ENCODE measurements at places on chromosomes 2 and 18.

DNA sequence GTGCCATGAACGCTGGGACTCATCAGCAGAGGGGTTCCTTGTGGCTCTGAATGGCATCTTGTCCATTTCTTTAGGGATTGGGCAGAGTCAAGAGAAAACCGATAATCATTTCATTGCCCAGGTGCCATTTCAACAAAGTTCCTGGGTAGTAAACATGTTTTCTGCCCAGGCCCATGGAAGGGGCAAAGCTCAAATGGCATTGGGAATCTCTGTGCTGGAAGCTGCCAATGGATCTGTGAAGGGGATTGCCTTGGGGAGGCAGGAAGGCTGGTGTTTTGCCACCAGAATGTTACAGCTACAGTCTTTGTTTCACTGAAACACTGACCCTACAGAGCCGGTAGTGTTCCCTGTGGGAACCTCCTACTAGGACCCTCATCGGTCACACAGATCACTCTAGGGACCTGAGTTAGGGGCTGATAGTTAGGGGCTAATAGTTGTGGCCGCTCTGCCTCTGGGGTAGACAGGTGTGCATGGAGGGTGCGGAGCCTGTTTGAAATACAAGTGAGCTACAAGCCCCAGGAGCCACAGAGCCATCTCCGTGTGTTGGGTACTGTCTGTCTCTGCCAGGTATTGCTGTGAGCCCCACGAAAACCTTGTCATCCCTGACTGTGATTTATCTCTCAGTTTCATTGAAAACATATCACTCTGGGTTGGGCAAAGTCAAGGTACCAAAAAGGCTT, 224.4 kb upstream of the COPS8 start:
- DNase-seq = no peak

DNA sequence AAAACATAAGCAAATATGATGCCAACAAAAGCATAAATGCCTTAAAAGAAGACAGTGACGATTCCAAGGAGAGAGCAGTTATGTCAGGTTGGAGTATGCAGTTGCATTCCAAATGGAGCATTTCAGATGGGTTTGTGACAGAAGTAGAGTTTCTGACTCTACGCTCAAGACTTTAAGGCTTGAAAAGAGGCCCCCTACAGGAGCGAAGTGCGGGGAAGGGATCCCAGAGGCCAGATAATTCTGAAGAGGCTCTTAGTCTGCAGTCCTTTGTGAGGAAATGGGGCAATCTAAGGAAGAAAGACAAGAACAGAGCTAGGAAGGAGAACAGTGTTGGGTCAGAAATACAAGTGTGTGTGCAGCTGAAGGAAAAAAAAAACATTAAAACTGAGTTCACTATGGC, 95.5 kb downstream of the ZNF521 start:
- DNase-seq = no peak

GRCh38 chr2:38747007-38747424, 4.1 kb downstream of the SRSF7 start:
- DNase-seq = no peak

DNA sequence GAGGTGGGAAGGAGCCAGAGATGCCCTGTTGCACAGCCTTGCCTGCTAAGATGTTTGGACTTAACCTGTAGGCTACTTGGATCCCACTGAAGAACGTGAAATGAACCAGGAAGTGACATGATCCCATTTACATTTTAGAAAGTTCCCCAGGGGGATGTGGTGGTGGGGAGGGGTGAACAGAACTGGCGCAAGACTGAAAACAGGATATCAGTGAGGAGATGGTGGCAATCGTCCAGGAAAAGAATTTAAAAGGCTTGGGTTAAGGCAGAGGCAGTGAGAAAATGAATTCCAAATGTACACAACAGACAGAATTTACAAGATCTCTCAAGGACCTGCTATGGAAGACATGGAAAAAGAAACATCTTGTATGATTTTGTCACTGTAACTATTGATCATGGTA, 42.3 kb downstream of the SULT1C2 start:
- DNase-seq = no peak
